ENCODE measurements at places on chromosomes 1 and 21. TPM values are rescaled to one million over a fixed set of nuclear protein-coding genes. Genes with fewer than 3 reads are reported as not detected.

HDAC1 gene
- 95.8 TPM for total RNA-seq

HYI gene
- total RNA-seq, result 28.7 TPM

CFH gene
- total RNA-seq, result 22.9 TPM

PTGS2 gene
- 22.1 TPM for total RNA-seq

KLF17 gene
- total RNA-seq, result not detected

GRCh38 chr1:7526196-7526866, 244.8 kb upstream of the VAMP3 start:
- DNase-seq, result peak; percentile 65

- peak; percentile 93 for DNase-seq
These were observed 168.8 kb upstream of the B3GALT2 start for GRCh38 chr1:193355178-193355577.

DNA sequence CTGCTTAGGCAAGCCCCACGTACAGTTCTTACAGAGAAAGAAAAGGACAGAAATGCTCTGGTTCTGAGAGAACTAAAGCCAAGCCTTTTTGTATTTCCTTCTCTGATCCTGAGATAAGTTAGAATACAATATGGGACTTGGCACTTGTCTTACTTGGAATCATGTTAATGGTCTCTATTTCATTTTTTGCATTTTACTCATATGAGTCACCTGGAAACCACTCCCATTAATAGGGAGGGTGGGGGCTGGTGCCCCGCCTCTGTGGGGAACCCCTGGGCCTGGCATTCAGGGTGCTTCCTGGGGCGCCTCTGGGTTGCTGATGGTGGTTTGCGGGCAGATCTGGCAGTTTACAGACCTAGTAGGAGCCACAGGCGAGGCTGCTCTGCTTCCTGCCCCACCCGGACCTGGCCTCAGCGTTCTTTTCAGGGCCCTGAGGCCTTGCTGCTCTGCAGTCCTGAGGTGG, 26.7 kb downstream of the TSPAN2 start:
- peak; percentile 79 for DNase-seq

- DNase-seq, result no peak
These were observed 16.1 kb downstream of the DSCAM start for GRCh38 chr21:40830836-40831235.

- peak; percentile 31 for DNase-seq
These were observed 177.6 kb downstream of the HHIPL2 start for GRCh38 chr1:222370081-222370912.

- no peak for DNase-seq
These were observed 21.4 kb upstream of the SMAP2 start for GRCh38 chr1:40352126-40352525.

- peak; percentile 61 for DNase-seq
These were observed 28.0 kb upstream of the GLIS1 start for GRCh38 chr1:53766831-53767405.

DNA sequence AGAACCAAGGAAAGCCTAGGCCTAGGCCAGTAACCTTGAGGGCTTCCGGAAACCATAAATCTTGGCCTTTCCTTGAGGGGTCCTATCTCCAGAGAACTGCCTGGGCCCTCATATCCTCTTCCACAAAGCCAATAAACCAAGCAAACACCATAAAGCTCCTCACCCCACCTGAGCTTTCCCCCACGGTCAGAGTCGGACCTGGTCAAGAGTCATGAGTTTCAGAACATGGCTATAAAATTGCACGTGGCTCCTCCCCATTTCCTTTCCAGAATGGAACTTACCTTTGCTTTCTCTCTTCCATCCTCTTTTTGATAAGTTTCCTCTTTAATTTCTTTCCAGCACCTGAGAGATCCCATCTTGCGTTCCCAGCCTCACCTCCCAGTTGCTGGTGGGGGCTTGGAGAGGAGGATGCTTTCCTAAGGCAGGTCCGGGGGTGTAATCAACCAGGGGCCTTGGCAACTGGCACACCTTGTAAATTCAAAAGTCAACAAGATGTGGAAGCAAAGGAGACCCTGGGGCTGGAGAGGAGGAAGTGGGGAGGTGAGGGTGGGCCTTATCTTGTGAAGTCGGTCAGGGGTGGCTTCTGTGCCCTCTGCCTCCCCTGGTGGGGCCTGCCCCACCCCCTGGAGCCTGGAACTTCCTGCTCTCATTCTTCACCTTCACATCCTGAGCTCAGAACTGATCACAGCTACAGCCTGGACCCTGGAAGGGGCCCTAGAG, 259.9 kb downstream of the FOXD2 start:
- DNase-seq, result no peak

- no peak for DNase-seq
These were observed 108.9 kb downstream of the OMA1 start for GRCh38 chr1:58437623-58438022.

DNA sequence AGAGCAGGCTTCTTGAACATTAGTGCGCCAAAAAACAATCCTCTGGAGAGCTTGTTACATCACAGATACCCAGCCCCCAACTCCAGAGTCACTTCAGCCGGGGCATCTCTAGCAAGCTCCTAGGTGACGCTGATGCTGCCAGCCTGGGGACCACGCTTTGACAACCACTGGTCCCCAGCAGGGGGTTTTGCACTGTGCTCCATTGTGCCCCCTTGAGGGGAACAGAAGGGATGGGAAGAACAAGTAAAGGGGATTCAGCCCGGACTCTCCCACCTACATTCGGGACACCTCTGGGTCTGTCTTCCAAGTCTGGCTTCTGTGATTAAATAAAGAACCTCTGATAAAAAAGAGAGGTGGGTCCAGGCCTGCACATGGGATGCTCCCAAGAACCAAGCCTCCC, 60.4 kb downstream of the ATP5PO start:
- DNase-seq, result no peak

- DNase-seq, result no peak
These were observed 35.5 kb upstream of the IGSF21 start for GRCh38 chr1:18072066-18072465.

- DNase-seq, result no peak
These were observed 41.0 kb upstream of the CD5L start for GRCh38 chr1:157882580-157882979.

GRCh38 chr21:43884861-43885417, 19.9 kb downstream of the AGPAT3 start:
- no peak for DNase-seq

- DNase-seq, result peak; percentile 72
These were observed 104.9 kb upstream of the PLD5 start for GRCh38 chr1:242629396-242629795.

- DNase-seq, result no peak
These were observed 95.9 kb downstream of the PTPN14 start for GRCh38 chr1:214455479-214455878.

GRCh38 chr1:181028615-181029014, 5.2 kb upstream of the MR1 start:
- no peak for DNase-seq

DNA sequence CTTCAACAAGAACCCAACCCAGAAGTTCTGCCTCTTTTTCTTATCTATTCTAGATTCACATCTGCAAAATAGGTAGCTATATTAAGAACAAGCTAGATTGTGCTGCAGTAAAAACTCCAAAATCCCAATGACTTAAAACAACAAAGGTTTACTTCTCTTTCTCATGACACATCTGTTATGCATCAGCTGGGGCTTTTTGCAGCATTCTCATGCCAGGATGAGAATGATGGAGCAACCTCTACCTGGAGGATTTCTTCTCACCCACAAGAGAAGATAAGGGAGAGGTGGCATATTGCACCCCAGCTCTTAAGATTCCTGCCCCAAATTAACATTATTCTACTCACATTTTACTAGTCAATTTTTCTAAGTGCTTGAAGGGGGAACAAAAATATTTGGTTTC, 152.3 kb upstream of the SPAG17 start:
- DNase-seq, result peak; percentile 70
